ENCODE measurements at places on chromosomes 6 and 20.
A peak's percentile ranks its signal among the peaks of the same experiment; 100 is the strongest.

DNA sequence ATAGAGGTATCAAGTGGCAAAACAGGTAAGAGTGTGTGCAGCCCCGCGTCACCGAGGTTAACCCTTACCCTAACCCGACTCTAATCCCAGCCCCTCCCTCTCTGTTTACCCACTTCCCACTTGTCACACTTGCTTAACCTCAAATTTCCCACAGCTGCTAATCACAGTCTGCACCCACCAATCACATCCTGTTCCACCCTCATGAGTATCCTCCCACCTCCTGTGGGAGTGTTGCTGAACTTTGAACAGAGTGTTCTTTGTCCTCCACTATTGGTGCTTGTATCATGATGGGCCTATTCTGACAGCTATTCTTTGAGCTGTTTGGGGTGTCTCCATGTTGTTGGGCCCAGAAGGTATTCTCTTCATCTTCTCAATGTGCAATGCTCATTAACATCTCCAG, 487.8 kb downstream of the PTPRT start:
- DNase-seq, result no peak

- DNase-seq, result no peak
These were observed 229.0 kb downstream of the ZMYND8 start for GRCh38 chr20:47127546-47127945.

- no peak for DNase-seq
These were observed 45.2 kb downstream of the ANKEF1 start for GRCh38 chr20:10079964-10080363.

DNA sequence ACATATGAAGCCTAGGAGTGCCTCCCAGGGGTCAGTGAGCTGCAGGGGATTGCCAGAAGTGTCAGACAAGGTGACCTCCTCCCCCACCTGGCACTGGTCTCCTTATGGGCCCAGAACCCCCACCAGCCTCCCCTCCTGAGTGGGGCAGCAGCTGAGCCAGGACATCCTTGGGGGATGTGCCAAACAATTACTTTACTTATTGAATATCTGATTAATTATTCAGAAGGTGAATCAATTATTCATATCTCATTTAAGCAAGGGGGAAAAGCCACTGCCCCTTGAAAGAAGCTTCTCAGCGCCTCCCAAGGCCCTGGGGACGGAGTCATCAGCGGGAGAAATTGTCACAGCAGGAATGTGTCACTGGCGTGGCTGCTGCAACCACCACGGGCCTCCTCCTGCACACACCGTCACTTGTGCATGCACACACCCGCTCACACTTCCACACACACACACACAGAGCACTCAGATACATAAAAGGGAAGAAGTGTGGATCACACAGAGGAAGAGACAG, 123.4 kb upstream of the MAFB start:
- no peak for DNase-seq

GRCh38 chr6:150266963-150267685, 101.7 kb upstream of the IYD start:
- no peak for DNase-seq

DNA sequence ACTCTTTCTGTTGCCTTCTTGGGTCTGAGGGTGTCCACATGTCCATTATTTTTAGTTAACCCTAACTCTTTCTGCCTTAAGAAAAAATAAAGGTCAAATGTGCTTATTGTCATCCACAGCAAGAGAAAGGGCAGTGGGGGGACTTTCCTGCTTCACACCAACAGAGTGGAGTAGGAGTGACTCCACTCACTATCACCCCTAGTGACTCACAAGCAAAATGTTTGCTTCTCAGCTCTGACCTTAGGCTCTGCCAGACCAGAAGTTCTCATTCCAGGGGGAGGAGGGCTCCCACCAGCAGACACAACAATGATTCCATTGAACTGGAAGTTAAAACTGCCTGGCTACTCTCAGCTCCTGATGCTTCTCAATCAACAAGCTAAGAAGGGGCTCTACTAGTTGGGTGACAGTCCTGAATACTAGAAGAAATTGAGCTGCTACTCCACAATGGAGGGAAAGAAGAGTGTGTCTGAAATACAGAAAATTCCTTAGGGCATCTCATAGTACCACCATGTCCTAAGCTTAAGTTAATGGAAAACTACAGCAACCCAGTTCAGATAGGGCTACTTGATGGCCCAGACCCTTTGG, 83.9 kb upstream of the AFDN start:
- DNase-seq, result no peak

DNA sequence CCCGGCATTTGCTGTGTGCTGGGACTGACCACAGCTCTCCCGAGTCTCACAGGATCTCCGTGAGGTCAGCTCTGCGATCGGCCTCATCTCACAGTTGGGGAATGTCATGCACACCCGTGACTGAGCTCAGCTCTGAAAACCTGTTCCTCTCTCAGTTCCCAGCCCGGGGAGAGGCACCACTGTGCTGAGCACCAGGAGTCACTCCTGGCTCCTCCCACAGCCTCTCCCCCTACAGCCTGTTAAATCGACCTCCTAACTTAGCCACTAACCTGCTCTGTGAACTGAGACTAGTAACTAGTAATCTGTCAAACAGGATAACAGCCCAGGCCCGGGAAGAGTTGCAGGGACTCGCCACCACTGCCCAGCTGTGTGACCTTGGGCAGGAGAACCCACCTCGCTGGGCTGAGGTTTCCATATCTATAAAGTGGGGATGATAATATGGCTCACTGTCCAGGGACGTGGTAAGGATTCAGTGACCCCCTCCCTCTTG, 20.1 kb upstream of the NOL4L start:
- DNase-seq, result no peak

DNA sequence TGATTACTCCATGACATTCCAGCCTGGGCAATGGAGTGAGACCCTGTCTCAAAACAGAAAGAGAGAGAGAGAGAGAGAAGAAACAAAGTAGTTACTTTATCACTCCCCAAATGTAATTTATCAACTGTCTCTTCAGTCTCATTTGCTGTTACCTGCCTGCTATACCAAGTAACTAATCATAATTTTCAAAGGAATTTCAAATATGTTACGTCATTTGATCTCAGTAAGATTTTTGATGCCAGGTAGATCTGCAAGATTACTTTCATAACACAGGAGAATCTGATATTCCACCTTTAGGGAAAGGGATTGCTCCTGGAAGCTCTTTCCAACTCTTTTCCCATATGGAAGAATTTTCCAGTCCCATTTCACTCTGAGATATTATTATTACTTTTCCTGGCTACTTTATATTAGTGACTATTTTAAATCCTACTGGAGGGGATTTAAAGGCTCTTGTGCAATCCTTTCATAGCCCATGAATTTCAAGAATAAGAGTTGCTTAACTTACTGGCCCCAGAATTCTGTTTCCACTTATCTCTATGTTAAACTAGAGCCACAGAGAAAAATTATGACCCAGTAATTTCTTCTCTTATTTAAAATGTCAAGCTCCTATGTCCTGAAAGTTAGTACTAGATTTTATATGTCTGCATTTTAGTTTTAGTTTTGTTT, 390.2 kb upstream of the FLRT3 start:
- no peak for DNase-seq

GRCh38 chr6:150302520-150303176, 66.2 kb upstream of the IYD start:
- no peak for DNase-seq

DNA sequence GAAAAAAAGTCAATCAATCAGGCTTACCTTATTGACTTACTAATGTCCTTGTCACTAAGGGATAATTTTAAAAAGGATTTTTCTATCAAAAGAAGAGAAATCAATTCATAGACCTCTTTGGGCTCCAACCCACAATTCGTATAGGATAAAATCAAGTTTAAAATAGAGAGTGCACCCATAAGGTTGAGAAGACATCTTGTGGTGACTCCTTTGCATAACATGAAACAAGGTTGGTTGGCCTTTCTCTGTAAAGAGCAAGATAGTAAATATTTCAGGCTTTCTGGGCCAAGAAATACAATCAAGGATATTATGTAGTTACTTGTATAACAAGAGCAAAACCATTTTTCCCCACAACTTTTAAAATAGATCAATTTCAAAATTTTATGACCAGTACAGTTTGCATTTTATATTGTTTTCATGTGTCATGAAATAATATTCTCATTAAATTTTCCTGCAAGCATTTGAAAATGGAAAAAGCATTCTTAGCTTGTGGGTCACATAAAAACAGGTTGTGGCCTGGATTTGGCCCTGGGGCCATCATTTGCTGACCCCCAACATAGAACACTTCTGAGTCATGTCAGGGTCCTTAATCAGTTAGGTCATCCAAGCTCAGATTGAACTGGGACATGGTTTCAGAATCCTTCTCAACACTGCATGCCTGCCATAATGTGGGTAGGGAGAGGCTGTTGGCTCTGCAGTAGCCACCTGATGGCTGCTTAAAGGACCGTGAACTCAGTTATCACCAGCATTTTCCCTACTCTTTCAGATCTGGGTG, 76.7 kb downstream of the MYB start:
- no peak for DNase-seq

- DNase-seq, result peak; percentile 33
These were observed 655 bp downstream of the FAM184A start for GRCh38 chr6:119077643-119078375.

DNA sequence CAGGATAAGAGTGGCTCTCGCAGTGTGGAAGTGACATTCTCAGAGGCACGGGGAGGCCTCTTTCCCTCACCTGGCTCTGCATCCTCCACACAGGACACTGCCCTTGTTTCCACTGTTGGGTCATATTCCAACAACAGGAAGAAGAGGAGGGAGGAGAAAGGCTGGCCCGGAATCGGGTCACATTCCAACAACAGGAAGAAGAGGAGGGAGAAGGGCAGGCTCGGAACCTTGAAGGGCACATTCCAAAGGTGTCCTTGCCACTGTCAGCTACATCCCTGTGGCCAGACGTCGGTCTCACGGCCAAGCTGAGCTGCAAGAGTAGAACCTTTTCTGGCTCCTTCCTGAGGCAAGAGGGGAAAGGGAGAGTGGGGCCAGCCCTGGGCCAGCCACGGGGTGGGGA, 25.4 kb downstream of the CHRNA4 start:
- no peak for DNase-seq

DNA sequence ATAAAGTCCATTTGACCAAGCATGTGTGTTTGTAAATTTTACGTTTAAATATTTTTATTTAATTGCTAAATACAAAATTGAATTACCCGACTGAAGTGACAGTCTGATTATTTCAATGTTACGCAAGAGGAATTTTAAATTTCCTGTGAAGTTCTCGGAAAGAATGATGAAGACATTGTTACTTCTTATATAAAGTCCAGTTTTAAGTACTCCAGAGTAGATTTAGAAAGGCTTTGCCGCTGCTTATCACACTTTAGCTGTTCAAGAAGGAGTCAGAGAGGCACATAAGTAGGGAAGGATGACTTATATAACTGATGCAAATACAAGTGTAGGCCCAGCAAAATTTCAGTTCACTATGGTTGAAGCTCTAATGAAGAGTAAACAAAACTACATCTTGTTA, 265.1 kb upstream of the CITED2 start:
- DNase-seq, result no peak

DNA sequence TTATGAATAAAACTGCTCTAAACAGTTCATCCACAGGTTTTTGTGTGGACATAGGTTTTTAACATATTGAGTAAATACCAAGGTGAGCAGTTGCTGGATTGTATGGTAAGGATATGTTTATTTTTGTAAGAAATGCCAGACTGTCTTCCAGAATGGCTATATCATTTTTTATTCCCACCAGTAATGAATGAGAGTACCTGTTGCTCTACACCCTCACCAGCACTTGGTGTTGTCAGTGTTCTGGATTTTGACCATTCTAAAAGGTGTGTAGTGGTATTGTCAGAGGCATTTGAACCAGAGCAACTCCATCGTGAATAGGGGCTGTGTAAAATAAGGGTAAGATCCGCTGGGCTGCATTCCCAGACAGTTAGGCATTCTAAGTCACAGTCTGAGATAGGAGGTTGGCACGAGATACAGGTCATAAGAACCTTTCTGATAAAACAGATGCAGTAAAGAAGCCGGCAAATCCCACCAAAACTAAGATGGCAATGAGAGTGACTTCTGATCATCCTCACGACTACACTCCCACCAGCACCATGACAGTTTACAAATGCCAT, 12.9 kb upstream of the NT5E start:
- no peak for DNase-seq

DNA sequence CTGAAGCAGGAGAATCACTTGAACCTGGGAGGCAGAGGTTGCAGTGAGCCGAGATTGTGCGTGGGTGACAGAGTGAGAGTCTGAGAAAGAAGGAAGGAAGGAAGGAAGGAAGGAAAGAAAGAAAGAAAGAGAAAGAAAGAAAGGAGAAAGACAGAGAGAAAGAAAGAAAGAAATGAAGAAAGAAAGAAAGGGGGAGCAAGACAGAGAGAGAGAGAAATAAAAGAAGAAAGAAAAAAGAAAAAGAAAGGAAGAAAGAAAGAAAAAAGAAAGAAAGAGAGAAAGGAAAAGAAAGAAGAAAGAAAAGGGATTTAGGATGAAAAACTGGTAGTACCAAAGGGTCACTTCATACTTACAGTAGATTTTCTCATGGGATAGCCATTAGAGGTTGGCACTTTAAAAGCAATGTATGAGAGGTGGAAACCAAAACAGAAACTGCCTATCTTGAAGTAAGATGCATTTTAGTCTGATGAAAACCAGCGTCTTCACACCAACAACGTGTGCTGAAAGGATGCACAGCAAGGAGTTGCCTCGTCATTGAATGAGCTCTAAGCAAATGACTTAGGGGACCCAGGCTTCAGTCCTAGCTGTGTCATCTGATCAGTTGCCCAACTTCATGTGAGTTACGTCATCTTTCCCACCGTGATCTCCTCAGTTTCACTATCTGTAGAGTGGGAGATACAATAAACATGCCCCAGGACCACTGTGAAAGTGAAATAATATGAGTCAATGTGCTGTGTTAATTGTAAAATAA, 133.9 kb upstream of the NEDD9 start:
- DNase-seq, result no peak

DNA sequence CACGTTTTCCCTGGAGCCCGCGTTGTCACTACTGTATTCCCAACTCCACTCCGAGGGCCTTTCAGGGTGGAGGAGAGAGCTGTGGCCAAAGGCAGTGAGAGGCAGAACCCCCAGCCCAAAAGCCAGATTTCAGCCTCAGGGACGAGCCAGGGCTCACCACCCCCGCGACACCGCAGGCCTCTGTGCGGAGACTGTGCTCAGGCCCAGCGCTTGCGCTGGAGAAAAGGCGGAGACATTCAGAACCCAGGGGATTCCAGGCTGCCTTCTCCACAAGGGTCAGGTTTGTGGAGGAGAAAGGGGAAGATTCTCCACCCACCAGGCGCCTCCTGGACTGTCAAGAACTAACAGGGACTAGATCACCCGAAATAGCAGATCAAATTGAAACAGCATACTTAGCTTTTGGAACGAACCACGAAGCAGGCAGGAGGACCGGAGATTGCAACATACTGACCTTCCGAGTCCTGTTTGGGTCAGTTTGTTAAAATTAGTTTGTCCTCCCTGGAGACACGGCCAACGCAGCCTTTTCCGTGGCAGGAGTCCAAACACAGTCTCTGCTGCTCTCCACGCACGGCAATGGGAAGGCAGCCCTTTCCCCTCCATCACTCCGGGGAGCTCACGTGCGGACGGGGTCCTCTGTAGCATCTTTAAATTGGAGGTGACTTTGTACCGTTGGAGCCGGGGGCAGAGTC, 14.4 kb downstream of the DLL1 start:
- no peak for DNase-seq
